ENCODE measurements at places on chromosomes 12 and 14. TPM values are rescaled to one million over a fixed set of nuclear protein-coding genes. Genes with fewer than 3 reads are reported as not detected.
A peak's percentile ranks its signal among the peaks of the same experiment; 100 is the strongest.

- no peak overlapping the region for H3K27ac ChIP-seq
- H3K27me3 ChIP-seq: no peaks in the 10 kb centered on the region
- no peak for DNase-seq
- no peaks in the 10 kb centered on the region for H3K4me1 ChIP-seq
- no peak overlapping the region for H3K4me3 ChIP-seq
- no peaks in the 10 kb centered on the region for H3K36me3 ChIP-seq
These were observed 22.6 kb upstream of the DUSP16 start for GRCh38 chr12:12585115-12585863.

- DNase-seq: no peak
- H3K36me3 ChIP-seq: no peaks in the 10 kb centered on the region
- H3K27me3 ChIP-seq: no peaks in the 10 kb centered on the region
- H3K4me1 ChIP-seq: 0 out of 2 replicates have a peak, but pooled peaks cover 17% of the 10 kb centered on the region
- H3K27ac ChIP-seq: peak overlapping the region; percentile 23
These were observed 84.7 kb upstream of the OVCH1 start for GRCh38 chr12:29582146-29582545.

GRCh38 chr12:110578694-110579534, 4.2 kb downstream of the PPTC7 start:
- DNase-seq: no peak
- no peaks in the 10 kb centered on the region for H3K27me3 ChIP-seq
- H3K4me1 ChIP-seq: peaks cover 29% of the 10 kb centered on the region
- no peaks in the 10 kb centered on the region for H3K36me3 ChIP-seq
- H3K27ac ChIP-seq: peak overlapping the region; percentile 100

GRCh38 chr14:92945959-92946846, 23.3 kb downstream of the CHGA start:
- no peaks in the 10 kb centered on the region for H3K27me3 ChIP-seq
- DNase-seq: peak; percentile 21
- no peak overlapping the region for H3K4me3 ChIP-seq
- no peak overlapping the region for H3K27ac ChIP-seq

- H3K4me3 ChIP-seq: no peak overlapping the region
- H3K4me1 ChIP-seq: peaks cover 4% of the 10 kb centered on the region
- DNase-seq: peak; percentile 78
- no peaks in the 10 kb centered on the region for H3K36me3 ChIP-seq
These were observed 23.6 kb downstream of the RASSF3 start for GRCh38 chr12:64633940-64634337.

- peaks cover 9% of the 10 kb centered on the region for H3K4me1 ChIP-seq
- H3K27me3 ChIP-seq: no peaks in the 10 kb centered on the region
- no peak for DNase-seq
- H3K27ac ChIP-seq: no peak overlapping the region
- H3K4me3 ChIP-seq: no peak overlapping the region
These were observed 158.7 kb upstream of the LRIG3 start for GRCh38 chr12:59079002-59079401.

PLEKHG7 gene
- not detected for polyA plus RNA-seq

GRCh38 chr14:22332686-22333421, 256.2 kb downstream of the DAD1 start:
- H3K4me1 ChIP-seq: peaks cover 8% of the 10 kb centered on the region
- H3K27ac ChIP-seq: no peak overlapping the region
- DNase-seq: no peak
- no peak overlapping the region for H3K4me3 ChIP-seq
- peaks cover 11% of the 10 kb centered on the region for H3K27me3 ChIP-seq

DNA sequence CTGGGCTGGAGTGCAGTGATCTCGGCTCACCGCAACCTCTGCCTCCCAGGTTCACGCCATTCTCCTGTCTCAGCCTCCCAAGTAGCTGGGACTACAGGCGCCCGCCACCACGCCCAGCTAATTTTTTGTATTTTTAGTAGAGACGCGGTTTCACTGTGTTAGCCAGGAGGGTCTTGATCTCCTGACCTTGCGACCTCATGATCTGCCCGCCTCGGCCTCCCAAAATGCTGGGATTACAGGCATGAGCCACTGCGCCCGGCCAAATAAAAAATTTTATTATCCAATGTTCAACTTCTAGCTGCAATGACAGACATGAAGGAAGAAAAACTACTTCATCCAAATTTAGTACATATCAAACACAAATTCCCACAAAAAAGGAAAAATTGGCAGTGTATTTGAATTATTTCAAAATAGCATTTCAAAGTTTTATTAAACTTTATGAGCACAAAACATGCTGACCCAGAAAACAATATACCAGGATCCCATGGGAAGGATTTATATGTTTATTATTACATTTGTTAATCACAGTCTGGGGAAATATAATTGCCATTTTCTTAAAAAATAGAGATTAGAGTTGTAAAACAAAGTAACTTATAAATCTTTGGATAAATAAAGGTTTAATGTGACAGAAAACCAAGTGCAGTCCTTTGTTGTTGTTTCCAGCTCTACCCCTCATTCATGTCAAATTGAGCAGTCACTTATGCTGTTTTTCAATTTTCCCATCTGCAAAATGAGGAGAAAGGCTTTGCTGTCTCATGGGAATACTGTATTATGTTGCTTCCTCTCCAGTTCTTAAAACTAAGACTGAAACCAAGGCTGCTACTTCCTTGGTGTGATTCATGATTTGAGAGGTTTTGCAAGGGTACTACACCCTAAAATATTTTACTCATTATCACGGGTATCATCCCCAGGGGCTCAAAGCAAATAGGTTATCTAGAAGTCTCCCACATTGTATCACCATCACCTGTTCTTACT, 155.2 kb upstream of the AVPR1A start:
- no peaks in the 10 kb centered on the region for H3K36me3 ChIP-seq
- H3K27ac ChIP-seq: no peak overlapping the region

SLC5A8 gene
- polyA plus RNA-seq: not detected

DNA sequence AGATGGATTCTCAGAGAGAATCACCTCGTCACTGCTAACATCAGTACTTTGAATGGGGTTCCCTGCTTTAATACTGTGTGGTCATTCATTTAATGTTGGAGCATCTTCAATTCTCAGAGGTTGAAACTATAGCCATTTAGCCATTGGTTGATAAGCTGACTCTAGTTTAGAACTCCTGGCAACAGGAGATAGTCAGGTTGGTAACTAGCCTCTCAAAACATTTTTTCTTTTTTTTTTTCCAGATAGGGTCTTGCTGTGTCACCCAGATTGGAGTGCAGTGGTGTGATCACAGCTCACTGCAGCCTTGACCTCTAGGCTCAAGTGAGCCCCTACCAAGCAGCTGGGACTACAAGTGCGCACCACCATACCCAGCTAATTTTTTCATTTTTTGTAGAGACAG, 3.5 kb upstream of the NCKAP5L start:
- no peak overlapping the region for H3K4me3 ChIP-seq
- no peaks in the 10 kb centered on the region for H3K27me3 ChIP-seq
- H3K4me1 ChIP-seq: peaks cover 17% of the 10 kb centered on the region
- no peak overlapping the region for H3K27ac ChIP-seq
- no peak for DNase-seq
